GM04504 (cell line): ENCODE measurements at places on chromosomes 2 and 18.

- no peak for DNase-seq
Observed at GRCh38 chr2:10536569-10537133, 88.5 kb upstream of the ODC1 start.

GRCh38 chr2:21095178-21095577 is 28.6 kb upstream of the TDRD15 start:
- DNase-seq = no peak

GRCh38 chr2:127277028-127277427 is 16.9 kb downstream of the ERCC3 start:
- DNase-seq = no peak

- DNase-seq = no peak
Observed at GRCh38 chr2:43218702-43219382, 7.6 kb downstream of the ZFP36L2 start.

- DNase-seq = no peak
Observed at GRCh38 chr18:47558110-47558750, 306.8 kb upstream of the SKOR2 start.

- no peak for DNase-seq
Observed at GRCh38 chr2:240775905-240776304, 44.1 kb downstream of the KIF1A start.

DNA sequence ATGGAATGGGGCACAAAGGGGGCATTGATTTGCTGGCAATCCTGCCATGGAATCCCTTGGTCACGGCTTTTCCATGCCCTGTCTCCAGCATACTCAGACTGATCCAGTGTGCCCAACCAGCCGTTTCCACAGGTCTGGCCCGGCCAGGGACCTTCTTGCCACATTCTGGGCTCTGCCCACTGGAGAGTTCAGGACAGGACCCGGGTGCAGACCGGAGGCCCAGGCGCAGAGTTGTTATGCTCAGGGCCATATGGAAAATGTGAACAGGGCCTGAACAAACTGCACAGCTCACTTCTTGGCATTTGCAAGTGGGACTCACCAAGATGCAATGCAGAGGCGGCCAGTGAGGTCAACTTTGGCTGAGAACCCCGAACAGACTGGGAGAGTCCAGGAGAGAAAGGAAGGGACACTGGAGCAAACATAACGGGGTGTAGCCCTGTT is 15.6 kb upstream of the ASAP2 start:
- DNase-seq = peak; percentile 91

DNA sequence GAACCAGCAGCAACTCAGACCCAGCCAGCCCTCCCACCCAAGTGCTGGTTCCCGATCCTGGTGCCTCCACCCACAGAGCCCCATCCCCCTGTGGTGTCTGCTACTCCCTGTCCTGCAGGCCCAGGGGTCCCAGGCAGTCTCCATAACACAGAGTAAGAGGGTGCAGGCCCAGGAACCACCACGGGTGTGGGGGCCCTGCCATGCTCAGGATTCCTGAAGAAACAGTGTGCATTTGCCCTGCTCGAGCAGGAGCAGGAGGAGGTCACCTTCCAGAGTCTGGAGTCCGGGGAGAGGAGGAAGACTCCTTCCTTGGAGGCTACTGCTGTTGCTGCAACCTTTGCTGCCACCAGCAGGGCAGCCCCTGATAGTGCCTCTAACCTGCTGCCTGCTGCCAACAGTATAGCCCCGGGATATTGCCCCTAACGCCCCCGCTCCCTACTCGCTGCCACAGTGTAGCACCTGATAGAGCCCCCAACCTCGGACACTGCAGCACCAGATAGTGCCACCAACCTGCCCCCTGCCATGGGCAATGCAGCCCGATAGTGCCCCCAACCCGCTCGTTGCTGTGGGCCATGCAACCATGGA is 46.8 kb upstream of the ANKRD62 start:
- DNase-seq = no peak

DNA sequence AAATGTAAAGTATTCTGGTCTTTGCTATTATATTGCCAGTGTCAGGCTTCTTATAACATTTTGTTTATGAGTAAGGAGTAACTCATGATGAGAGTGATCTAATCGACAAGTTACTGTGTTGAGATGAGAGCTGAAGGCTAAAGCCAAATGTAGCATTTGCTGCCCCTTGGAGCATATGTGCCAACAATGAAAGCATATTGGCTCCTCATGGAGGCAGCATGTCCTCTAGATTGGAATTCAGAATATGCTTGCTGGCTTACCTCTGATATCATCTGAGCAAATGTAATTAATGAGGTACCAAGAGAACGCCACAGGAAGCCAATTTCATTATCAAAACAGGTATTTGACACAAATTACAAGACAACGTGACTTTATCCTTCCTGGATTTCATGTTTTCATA is 781.1 kb upstream of the FSHR start:
- DNase-seq = no peak

- no peak for DNase-seq
Observed at GRCh38 chr2:33116799-33117198, 170.0 kb downstream of the LTBP1 start.

DNA sequence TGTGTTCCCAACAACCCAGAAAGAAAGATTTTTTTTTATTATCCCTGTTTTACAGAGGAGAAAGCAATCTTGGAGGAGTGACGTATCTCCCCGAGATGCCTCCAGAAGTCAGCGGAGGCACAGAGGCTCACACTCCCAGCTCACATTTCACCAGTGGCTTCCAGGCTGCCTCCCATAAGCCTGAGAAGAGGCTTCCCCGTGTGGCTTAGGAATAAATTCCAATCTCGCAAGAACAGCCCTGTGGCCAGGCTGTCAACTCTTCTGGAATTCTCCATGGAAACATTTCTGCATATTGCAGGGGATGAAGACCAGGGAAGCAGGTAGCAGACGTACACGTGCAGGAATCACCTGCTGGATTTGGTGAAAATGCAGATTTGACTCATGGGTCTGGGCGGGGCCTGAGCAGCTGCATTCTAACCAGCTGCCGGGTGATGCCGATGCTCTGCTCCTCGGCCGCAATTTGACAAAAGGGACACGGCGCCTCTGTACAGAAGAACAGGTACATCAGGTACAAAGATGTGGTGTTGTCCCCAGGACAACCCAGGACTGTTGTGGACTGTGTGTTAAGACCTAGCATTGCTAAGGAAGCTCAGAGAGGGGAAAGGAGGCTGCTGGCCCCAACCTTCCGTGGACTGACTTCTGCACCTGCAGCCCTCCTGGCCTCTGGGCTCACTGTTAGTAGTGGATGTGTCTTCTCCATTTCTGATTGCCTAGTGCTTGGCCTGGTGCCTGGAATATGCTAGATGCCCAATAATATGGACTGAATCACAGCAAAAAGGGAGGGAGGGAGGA is 114.2 kb upstream of the ID2 start:
- DNase-seq = no peak

- no peak for DNase-seq
Observed at GRCh38 chr2:181745796-181746540, 65.7 kb upstream of the NEUROD1 start.

DNA sequence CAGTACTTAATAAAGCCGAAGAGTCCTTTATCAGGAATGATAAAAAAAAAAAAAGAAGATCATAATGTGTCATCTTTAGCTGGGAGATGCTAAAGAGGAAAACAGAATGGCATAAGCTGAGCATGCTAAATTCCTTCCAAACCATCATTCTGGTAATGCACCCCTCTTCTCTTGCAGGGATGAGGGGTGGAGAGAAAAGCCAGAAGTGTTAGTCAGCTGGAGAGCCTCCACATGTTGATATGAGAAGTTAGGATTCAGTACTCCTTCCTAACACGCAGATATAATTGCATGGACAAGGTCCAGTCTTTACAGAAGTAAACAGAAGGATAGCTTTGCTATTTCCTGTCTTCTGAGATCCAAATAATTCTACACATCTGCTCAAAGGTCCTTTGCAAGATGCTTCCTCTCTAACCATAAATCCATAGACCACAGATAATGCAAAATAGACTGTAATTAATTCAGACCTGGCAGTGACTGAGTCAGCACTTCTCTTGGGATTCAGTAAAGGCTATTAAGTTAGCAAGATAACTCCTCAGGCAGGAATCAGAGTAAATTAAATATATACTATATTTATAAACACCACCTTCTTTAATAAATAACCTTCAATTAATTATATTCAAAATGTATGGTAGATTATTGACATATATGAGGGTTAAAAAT is 930.0 kb upstream of the KLHL29 start:
- no peak for DNase-seq

DNA sequence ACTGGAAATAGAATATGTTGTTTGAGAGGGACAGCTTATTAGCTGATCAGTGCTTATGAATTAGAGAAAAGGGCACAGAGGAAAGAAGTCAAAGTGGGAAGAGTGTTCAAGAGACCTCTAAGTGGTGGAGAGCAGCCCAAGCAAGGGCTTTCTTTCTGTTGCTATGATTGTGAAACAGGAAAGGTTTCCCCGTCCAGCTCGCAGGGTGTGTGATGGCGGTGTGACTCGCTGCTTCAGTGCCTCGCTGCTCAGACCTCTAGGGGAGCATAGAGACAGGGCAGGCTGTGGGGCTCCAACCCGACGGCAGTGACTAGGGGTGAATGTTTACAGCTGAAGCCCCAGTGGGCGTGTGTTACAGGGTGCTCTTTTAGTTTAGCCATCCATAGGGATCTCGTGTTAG is 166.5 kb upstream of the COPS8 start:
- no peak for DNase-seq

DNA sequence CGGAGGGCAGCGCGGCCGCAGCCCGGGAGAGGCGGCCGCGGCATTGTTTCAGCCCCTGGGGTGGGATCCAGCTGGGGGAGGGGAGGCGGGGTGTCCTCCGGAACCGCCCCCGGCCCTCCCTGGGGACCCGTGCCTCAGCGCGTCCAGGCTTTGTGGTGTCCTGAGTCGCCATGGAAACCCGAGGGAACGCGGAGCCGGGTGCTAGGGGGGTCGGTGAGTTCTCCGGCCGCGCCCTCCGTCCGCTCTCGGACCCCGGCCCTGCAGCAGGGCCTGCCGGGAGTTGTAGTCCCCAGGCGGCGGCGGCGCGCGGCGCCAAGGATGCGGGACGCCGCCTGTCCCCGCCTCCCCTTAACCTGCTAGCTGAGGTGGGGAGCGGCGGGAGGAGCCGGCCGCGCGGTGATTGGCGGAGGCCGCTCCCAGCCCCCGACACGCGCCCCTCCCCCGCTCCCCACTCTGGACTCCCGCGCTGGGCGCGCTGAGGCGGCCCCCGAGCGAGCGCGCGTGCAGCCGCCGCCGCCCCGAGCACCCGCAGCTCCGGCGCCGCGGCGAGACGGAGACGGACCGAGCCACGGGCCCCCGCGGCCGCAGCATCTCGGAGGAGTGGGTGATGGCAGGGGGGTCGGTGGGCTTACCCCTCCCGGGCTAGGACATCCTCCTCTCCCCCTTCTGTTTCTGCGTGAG is at the start of gene DPYSL5:
Gene DPYSL5 (plus strand): TSS at position 478 of the 681 bp plus-strand sequence. CDS start 50,368 bp downstream, outside the sequence.
- no peak for DNase-seq

DNA sequence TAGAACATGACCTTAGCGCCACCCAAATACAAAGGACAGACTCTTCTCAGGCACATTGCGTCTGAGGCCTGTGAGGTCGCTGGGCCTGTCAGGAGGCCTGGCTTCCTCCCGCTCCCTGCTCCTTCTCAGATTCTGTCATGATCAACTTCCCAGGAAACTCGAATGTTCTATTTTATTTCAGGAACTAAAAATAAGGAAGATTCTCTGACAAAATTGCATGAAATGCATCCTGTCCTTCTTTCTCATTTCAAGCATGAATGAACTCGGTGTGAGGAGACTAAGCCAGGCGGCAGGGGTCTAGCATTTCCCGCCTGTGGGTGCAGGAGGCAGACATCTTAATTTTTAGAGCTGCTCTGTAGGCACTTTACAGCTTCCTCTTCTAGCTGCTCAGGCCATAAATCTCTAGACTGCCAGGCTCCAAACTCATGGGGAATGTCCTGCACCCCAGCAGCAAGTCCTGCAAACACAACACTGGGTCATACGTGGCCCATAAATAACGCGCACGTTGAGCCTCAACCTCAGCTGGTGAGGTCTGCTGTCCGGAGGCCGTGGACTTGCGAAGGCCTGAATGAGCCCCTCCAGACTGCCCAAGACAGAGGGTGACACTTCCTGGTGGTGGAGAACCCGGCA is 109.7 kb upstream of the ZNF236 start:
- DNase-seq = no peak

- no peak for DNase-seq
Observed at GRCh38 chr2:142716463-142717242, 160.8 kb upstream of the KYNU start.

GRCh38 chr2:200786423-200786822 is 25.3 kb upstream of the BZW1 start:
- DNase-seq = no peak

GRCh38 chr2:214135966-214136365 is 274.9 kb upstream of the VWC2L start:
- no peak for DNase-seq

DNA sequence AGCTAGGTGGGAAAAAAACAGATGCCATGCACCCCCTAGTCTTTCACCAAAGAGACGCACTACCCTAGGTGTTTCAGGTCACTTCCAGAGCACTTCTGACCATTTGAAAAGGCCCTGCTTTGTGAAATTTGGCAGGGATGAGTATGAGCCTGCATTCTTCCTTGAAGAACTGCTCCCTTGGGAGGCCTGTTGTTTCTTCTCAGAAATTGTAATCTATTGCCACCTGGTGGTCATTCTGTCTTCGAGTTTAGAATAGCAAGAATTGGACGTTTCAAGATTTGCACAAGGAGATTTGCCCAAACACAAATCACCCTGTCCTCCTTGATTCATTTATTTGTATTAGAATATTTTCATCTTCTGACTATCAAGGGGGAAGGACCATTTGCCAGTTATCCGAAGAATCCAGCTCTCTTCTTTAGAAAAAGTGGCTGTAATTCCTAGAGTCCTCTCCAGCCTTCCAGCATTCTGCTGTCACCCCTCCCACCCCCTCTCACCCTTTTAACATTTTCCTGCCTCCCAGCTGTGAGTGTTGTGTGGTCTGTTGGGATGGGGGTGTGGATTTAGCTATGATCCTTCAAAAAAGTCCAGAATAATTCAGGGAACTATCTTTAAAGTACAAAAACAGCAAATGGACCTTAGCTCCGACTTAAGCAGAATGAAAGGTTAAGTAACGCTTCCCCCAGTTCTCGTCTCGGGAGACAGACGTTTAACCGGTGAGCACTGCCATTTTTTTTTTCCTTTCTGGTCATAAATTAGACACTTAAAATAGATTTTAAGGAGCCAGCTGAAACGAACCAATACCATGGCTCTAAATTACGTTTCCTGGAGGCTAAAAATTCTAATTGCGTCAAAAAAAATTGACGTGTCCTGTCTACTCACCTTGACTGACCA is 3.7 kb upstream of the GAD1 start:
- DNase-seq = peak; percentile 75

GRCh38 chr18:22337833-22338232 is 79.9 kb downstream of the CTAGE1 start:
- no peak for DNase-seq
